ENCODE measurements at places on chromosomes 2 and 18.

DNA sequence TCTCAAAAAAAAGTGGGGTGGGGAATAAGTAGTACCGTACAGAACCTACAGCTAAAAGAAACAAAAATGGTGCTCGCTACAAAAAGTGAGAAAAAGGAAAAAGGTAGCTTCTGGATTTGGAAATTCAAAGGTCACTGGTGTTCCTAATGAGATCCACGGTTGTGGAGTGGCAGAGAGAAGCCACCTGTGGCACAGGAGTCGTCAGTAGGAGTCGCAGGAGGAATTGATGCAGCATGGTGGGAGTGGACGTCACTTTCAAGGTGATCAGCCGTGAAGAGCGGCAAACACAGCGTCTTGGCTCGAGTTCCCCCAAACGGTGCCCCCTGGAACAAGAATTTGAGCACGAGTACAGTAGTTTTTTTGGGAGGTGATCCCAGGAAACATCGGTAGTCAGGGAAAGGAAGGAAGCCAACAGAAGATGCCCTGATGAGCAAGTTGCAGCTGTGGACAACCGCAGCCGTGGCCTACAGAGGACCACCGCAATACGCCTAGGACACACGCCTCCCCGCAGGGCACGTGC lies 1.4 kb upstream of the TTL start:
- peak; percentile 35 for DNase-seq

GRCh38 chr2:194672994-194673393 lies 984.0 kb upstream of the SLC39A10 start:
- DNase-seq: no peak

DNA sequence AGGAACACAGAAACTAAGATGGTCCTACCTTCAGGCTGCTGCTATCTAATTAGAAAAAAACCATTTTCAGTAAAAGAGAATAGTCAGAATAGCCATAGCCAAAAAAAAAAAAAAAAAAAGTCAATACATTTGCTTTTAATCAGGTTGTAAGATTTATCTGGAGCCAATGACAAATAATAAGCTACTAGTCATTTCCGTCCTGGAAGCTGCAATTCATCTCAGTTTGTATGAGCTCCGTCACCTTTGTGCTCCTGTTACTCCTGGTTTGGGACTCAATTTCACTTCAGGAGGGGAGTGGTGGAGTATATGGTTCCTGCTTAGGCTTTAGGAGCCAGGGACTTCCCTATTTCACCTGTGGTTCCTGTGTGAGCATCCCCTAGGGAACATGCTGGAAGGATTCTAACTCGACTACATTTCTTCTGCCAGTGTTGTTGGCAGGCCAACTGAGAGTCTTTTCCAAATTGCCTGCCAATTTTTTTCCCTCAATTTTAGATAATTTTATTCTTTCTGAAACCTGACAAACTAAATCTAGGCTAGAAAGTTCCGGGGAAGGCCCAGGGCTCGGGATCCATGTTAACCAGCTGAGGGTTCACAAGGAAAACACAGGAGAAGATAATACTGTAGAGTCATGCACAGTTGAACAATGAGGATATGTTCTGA lies 481.8 kb downstream of the DLGAP1 start:
- DNase-seq: no peak

- DNase-seq: peak; percentile 38
Measured at GRCh38 chr2:120243211-120243610, 9.4 kb upstream of the RALB start.

DNA sequence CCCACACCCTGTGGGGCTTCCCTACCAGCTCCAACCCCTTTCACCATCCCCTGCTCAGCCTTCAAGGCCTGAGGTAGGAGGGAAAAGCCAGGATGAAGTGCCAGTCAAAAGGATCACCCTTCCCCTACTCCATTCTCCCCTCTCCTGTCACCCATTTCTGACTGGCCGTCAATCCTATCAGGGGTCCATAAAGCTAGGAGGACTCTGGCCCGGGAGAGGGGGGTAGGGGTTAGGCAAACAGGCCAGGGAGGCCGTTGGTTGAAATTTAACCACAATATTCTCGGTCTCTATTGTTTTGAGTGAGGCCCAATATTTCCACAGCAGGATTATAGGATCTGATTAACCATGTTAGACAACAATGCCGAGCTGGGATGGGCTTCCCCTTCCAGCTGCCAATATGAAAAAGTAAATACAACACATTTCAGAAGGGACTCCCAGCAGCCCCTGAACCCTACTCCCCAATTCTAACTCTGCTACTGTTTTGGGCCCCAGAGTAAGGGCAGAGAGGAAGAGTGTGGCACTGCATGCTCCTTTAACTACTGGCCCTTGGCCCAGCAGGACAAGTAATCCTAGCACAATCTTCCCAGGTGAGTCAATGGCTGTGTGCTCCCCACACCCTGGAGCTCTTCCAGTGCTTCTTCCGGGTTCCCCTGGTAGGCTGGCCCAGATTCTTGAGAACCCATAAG lies 10.6 kb upstream of the IHH start:
- peak; percentile 61 for DNase-seq

DNA sequence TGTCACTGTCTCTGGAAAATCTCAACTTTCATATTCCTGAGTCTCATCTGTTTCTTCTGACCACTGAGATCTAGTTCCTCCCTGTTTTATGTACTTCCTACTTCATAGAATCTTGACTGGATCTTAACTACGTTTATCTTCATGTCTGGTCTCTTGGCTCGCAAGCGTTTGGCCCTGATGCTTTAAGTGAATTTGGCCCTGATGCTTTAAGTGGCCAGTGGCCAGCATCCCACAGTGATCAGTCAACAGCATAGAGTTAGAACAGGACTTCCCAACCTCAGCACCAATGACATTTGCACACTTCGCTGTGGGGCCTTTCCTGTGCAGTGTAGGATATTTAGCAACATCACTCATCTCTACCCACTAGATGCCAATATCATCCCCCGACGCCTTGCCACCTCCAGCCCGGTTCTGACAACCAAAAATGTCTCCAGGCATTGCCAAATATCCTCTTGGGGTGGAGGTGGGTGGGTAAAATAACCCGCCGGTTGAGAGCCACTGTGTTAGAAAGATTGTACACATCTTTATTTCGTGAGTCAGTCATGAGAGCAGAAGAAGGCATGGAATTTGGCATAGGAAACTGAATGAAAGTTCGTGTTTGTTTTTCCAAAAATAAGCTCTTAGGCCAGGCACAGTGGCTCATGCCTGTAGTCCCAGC lies 12.2 kb downstream of the TM4SF20 start:
- DNase-seq: no peak

DNA sequence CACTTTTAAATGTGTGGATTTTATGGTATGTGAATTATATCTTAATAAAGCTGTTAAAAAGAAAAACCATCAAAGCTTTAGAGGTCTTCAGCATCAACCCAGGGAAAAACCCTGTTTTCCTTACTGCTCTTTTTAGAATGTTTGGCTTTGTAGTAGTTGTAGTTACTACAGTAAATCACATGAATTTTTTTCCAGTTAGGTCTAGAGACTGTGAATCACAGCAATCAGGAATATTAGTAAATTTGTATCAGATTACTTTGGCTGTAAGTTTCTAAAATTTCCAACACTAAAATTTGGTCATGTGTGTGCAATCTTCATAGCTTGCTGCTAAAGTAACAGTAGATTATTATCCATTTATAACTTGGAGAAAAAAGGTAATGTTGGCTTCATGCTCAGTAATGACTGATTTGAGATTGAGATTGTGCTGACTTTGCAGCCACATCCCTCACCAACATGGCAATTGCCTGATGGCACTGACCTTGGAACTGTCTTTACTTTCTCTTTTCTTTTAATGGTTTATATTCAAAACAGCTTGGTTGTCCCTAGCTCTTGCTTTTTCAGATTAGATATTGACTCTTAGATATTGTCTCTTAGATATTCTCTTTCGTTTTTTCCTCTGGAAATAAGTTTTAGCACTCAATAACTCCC lies 41.1 kb downstream of the LCLAT1 start:
- DNase-seq: no peak

- DNase-seq: no peak
Measured at GRCh38 chr2:39606585-39606984, 59.1 kb upstream of the TMEM178A start.

- DNase-seq: peak; percentile 54
Measured at GRCh38 chr2:43223521-43224001, 2.8 kb downstream of the ZFP36L2 start.

DNA sequence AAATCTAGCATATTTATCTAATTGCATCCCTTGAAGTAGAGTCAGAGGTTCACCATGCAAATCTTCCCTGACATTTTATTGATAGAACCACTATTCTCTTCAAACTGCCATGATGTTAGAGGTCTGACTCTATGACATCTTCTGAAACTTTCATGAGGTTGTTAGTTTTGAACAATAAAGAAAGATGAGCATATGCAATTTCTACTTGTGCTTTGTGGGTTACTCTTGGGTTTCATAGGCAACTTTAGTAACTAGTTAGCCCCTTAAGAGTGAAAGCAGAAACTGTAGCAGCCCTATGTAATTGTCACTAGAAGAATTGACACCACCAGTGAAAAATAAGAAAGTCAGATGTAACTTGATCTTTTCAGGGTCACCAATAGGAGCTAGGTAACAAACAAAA lies 53.1 kb upstream of the ZEB2 start:
- no peak for DNase-seq

DNA sequence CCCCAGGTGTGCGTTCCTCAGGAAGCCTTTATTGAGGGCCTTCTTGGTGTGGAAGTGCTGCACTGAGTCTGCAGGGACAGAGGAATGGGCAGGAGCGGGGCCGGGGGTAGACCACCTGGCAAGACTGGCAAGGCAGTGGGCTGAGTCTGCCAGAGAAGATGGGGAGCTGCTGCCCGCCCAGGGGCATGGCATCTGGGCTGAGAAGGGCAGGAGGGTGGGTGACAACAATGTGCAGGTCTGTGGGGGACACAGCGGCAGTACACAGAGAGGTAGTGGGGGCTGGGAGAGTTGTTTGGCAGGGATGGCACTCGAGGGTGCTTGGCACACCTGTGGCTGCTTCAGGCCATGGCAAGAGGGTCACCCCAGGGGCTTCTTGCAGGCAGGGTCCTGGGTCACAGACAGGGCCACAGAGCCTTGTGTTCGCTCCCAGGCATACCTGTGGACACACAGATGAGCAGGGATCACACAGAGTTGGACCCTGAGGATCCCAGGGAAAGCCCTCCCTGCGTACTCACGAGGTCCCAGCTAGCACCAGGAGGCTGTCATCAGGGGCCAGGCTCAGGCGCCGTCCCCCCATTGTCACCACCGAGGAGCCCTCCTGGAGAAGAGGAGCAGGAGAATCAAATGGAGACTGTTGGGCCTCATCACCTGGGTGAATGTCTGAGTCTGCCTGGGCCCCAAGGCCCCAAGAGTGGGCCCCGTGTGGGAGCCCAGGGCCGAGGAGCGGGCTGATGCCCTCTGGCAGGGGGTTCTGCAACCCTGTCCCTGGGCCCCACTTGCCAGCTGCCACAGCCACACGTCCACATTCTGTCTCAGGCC lies 3.4 kb upstream of the OXER1 start:
- DNase-seq: no peak
